ENCODE measurements at places on chromosomes 4 and X. TPM values are rescaled to one million over a fixed set of nuclear protein-coding genes. Genes with fewer than 3 reads are reported as not detected.

Gene FAM149A
- total RNA-seq: 0.77 TPM

Gene STPG2
- total RNA-seq: 0.26 TPM

DNA sequence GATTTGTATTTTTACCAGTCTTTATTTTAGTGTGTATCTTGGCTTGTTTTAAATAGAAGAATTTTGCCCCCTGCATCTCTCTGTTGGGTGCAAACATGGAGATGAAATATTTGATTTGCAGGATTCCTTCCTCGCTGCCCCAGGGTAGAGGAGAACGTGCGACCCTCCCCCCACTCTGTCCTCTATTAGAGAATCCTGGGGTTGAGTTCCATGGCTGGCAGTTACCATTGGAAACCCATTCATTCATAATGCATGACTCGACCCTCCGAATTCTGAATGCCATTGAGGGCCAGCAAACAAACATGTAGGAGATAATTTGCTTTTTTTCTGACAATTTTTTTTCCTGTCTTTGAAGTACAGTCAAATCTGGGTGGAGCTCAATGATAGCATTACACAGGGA lies 53.7 kb downstream of the TRIM2 start:
- no peak for DNase-seq

DNA sequence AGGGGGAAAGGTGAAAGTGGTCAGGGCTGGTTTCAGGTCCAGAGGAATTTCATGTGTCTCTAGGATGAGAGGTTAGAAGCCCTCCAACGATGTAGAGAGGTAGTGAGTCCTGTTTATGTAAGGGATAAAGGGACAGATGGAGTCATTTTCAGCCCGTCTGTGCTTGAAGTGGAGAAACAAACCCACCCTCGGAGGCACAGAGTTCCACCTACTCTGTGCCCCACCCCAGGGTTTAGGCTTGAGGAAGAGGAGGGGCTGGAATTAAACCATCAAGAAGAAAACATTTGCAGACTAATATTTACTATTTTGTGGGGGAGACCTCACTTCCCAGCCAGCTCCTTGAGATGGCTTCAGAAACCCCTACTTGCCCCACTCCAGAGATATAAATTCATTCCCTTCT lies 868 bp upstream of the GNL3L start:
- DNase-seq: no peak

DNA sequence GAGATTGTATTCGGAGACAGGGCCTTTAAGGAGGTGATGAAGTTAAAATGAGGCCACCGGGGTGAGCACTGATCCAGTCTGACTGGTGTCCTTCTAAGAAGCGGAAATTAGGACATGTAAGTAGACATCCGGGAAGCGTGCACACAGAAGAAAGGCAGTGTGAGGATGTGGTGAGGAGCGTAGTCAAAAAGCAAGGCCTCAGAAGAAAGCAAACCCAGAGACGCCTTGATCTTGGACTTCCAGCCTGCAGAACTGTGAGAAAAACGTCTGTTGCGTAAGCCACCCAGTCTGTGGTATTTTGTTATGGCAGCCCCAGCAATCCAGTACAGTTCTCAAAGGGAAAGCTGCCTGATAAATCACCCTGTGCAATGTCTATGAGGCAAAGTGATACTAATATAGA lies 153.5 kb downstream of the KCNIP4 start:
- no peak for DNase-seq

- no peak for DNase-seq
These were observed 233.3 kb upstream of the EDNRA start for GRCh38 chr4:147247579-147247978.

DNA sequence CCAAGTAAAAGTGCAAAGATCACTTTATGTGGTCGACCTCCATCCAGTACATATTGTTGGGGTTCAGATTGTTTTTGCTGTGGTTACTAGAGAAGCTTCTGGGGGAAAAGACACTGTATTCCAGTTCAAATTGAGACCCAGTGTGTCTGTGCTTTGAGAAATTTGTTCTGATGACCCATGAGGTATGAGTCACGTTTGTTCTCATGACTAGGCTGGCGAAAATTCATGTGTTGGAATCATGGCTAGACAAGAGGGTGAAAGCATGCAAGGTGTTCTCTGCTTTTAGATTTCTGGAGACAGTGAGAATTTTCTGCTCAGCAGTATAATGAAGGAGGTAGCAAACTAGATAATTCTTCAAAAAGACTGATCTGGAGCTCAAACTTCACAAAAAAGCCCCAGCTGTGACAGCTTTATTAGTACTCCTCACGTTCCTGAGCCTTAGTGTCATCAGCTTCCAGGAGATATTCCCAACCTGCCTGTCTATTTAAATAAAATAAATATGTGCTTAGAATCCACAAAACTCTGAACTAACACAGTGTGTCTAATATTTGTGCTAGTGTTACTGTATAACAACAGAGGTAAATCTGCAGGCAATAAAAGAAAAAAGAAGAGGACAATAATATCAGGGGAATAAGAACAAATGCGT lies 24.4 kb upstream of the FAM47B start:
- no peak for DNase-seq

- DNase-seq: no peak
These were observed 82.4 kb upstream of the ADGRG2 start for GRCh38 chrX:19204636-19205035.
